ENCODE measurements at places on chromosomes 12 and 14.

DNA sequence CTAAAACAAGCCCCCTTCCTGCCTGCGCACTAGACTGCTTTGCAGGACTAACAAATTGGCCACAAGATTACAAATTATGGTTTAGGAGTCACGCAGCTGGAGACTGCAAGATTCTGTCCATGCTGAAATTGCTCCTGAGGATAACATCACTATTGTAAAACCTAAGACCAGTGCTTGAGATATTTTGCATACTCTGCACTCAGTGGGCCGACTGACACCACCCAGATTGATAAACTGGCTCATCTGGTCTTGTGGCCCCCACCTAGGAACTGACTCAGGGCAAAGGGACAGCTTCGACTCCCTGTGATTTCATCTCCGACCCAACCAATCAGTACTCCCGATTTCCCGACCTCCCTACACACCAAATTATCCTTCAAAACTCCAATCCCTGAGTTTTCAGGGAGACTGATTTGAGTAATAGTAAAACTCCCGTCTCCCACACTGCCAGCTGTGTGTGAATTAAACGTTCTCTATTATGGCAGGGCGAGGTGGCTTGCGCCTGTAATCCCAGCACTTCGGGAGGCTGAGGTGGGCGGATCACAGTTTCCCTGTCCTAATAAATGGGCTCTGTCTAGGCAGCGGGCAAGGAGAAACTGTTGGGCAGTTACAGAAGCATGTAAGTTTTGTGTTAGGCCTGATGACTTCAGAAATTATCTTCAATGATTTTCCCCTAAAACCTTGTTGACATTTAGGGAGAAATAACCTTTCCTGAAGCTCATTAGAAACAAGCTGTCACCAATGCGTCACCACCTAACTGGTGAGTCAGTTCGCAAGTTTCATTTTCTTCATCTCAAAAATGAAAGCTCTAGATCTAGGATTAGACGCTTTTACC is 5.3 kb upstream of the UBC start:
- no peak for DNase-seq

GRCh38 chr14:101069228-101069549 is 165.7 kb upstream of the RTL1 start:
- DNase-seq = no peak

DNA sequence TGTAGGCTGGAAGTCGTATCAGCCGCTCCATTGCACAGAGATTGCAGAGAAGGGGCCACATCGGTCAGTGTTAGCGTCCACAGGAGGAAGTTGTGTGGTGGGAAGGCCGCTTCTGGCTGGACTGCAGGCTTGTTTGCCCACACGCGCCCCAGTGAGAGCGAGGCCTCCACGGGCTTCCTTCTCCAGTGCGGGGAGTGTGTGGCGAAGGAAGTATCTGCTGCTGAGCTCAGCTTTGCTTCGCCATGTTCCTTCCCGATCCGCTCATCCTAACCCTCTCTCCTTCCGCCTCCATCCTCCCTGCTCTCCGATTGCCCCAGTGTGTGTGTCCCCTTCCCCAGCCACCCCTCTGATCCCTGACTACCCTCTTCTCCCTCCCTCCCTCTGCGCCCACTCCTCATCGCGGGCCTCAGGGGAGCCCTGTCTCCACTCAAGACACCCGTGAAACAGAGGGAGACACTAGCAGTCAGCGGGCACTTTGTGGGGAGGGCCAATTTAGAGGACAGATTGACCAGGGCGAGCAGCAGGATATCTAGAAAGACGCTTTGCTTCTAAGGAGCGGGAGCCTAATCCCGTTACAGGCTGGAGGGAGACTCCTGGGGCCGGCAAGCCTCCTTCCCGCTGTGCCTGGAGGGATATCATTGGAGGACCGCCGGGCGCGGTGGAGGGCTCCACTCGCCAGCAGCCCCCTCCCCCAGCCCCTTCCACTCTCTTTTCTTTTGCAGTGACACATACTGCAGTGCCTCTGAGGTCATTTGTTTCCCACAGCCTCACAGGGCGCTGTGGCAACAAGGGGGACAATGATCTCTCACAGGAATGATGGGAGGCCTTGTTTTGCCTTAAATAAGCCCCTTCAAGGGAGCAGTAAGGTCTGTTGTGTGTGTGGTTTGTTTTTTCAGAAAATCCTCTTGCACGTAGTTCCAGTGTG is 428.8 kb downstream of the ZFP36L1 start:
- peak; percentile 26 for DNase-seq

GRCh38 chr14:61505815-61506809 is 184.7 kb downstream of the PRKCH start:
- DNase-seq = peak; percentile 86
